ENCODE measurements at places on chromosomes 1 and 21.

DNA sequence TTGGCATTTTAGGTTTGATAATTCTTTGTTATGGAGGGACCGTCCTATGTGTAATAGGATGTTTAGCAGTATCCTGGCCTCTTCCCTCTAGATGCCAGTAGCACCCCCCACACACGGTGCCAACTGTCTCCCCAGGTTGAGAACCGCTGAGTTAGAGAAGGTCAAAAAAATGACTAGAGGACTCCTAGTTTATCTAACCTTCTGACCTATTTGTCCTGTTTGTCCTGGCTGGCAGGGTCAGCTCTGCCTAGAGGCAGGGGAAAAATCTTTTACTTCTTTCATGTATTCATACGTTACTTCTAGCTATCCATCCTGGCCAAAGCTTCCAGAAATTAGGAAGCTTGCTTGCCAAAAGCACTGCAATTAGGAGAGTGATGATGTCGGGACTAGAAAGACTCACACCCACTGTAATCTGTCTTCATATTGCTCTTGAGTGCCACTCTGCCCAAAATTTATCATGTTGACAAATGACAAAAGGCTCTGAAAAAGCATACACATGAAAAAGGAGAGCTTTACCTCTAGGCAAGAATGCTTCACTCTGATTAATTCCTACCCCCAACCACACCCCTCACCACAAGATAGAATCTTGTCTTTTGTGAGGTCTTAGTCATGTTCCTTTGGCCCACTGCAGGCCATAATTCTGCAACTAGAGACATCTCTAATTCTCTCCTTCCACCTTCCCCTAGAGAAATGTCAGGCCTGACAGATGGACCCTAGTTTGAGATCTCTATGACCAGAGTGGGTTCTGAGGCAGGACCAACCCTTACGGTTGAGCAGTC, 14.4 kb upstream of the AKR1A1 start:
- DNase-seq, result no peak

DNA sequence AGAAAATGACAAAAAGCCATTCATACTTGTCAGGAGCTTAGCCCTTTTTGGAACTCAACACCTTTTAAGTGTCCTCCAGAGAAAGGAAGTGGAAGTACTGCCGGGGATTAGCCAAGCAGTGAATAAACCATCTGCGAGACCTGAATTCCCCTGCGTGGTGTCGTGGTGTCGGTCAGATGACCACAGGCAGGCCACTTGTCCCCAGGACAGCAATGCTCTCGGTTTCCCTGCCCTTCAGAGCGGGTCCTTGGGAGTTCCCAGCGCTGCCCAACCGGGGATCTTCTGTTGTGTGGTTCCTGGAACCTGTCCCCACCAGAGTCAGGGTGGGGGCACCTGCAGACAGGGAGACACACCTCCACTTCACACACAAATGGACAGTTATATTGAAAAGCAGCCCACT, 9.2 kb downstream of the GPR157 start:
- DNase-seq, result no peak

DNA sequence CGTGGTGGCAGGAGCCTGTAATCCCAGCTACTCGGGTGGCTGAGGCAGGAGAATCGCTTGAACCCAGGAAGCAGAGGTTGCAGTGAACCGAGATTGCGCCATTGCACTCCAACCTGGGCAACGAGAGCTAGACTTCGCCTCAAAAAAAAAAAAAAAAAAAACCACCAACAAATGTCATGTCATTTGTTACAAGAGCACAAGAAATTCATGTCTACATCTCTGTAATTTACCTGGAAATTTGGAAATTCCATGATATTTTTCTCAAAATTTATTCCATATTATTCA, 16.5 kb upstream of the VPS45 start:
- no peak for DNase-seq

DNA sequence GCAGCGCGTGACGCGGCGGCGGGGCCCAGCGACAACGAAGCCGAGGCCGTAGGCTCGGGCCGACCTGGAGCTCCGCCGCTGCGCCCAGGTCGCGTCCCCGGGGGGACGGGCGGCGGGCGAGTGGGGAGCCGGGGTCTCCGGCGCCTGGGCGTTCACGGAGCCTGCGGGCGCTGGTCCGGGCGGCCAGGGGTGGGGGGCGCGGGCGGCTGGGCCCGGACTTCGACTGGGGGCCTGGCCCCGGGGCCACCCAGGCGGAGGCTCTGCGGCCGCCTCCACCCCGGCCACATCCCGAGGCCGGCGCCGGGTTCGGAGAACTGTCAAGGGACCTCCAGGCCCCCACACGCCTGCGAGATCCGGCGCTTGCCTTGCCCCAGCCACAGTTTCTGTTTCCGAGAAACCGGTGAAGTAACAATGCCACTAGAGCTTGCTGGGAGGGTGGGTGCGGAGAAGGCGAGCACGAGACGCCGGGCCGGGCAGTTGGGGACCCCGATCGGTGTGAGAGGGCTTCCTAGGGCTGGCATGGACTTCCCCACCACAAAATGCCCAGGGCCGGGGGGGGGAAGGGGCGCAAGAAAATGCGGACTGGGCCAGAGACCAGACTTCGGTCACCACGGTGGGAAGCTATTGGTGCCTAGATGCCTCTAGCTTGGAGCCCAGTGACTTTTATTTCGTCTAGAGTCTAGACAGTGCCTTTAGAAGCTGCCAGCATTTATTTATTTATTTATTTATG, 501 bp downstream of the FBXO6 start:
- no peak for DNase-seq

GRCh38 chr1:42328916-42329496, 6.0 kb downstream of the FOXJ3 start:
- no peak for DNase-seq

DNA sequence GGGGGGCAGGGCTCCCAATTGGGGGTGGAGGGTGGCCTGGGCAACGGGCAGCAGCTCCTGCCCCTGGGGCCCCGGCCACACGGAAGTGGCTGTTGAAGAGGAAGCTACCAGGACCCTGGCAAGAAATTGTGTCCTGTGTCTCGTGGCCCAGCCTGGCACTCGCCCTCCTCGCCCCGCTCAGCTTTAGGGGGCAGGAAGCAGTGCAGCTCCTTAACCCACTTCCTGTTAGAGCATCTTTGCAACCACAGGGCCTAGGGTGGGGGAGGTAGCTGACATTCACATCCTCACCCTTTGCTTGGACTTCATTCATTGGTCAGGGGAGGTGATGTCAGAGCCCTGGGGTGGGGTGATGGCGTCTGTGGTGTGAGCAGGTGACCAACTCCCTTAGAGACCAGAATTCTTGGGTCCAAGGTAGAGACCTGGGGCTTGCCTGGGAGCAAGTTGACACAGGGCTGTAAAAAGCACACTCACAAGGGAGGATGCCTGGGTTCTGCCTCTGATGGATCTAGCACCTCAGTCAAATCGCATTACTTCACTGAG, at the start of gene ARHGAP30:
Gene ARHGAP30, minus strand, starts transcription at position 161 of the 540 bp plus-strand sequence. CDS start 267 bp downstream, outside the sequence.
- no peak for DNase-seq

DNA sequence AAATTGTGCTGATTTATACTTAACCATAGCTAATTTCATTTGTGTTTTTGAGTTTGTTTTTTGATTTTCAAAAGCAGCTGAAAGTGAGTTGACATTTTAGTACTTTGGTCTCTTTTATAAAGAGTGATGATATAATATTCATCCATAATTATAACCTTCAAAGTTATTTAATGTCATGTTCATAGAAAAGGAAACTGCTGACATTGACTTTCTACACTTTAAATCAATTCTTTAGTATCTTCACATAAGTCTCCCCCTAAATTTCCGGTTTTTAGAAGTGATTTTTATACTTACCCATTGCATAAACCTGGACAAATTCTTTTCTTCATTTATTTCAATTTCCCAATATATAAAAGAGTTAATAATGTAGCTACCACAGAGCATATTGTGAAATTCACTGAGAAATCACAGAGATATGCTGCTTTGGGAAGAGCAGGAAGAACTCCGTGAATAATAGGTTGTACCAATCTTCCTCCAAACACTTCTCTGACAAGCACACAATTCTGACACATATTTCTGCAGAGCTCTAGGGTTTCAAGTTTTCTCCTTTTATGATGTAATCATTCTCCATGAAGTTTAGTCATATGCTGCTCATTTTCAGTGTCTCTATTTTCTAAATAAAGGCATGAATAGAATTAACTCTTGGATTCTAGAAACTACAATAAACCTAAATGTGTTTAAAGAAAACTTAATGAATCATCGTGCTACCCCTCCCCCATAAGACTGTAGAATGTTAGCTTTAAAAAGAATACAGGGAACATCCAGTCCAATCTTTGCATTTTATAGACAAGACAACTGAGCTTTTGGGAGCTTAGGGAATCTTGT, 25.6 kb upstream of the CDC42BPA start:
- no peak for DNase-seq

DNA sequence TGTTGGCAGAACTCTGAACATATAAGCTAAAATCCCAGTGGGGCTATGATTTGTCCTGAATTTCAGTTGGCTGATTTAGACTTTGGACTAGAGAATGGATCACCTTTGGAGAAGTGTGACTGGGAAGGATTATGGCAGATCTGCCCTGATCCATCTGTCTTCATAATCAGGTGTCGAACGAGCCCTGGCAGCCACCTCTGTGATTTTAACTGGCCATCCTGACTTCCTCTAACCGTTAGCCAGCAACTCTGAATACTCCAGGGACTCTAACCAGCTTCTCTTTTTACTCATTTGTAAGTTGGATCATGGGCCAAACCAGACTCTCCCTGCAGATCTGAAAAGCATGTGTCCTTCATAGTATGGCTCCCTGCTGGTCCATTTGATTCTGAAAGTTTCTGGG, 32.0 kb downstream of the ACTN2 start:
- no peak for DNase-seq

GRCh38 chr1:39407510-39407895, 83.9 kb upstream of the BMP8A start:
- DNase-seq, result no peak

- no peak for DNase-seq
Observed at GRCh38 chr1:145736191-145736590, 16.9 kb downstream of the CD160 start.

DNA sequence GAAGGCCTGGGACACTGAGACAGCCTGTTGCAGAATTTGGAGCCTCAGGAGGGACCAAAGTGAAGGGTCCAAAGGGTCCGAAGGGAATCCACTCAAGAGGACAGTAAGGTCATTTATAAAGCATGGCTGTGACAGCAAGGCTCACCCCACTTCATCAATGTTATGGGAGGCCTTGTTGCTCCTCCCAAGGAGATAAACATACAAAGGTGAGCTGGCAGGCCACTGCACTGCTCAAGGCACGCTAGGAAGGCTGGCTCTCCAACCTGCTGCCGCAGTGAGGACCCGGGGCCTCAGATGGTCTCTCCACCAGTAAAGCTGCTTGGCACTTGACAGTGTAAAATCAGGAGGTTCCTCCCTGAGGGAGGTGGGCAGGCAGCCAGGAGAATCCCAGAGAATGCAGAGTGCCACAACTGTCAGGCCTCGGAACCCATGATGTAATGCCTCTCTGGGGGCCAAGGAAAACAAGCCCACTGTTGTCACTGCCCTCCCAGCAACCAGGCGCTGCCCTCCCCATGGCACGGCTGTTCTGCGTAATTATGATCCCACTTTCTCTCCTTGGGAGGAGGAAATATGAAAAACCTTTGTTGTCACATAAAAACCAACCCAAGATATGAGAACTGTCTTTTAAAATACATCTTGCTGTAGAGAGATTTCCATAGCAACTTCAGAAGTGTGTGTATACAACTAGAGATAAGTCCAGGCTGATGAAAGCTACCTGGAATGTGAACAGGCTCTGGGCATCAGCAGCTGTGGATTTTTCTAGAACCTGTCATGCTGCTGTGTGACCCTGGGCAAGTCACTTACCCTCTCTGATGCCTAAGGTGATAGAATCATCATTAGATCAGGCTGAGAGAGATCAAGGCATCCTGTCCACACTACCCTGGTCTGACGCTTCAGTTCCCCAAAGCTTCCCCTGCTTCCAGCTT, 102.5 kb downstream of the KCNN3 start:
- DNase-seq, result peak; percentile 45

- no peak for DNase-seq
Observed at GRCh38 chr1:115647919-115648650, 6.3 kb downstream of the VANGL1 start.

- no peak for DNase-seq
Observed at GRCh38 chr1:197441999-197442414, 174.0 kb downstream of the CRB1 start.

DNA sequence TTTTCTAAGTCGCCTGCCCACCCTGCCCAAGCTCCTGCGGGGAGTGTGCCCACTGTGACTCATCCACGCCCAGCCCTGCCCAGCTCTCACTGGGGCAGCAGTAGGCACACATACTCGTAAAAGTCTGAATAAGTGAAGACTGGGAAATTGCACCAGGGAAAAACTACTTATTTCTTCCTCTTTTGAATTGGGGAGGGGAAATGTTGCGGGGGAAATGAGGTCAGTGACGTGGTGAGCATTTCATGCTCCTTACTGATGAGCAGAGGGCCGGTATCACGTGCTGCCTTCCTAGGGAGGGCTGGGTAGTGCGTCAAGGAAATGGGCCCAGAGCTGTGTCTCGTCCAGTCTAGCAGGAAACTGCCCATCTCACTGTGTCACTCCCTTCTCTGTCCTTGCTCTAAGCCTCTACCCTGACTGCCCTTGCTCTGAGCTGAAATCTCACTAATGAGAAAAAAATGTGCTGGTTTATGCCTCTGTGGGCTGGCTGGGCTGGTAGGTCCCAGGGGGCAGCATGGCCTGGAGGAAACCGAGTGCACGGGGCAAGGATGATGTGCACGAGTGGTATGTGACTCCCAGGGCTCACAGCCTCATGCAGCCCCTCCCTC, 13.5 kb upstream of the TNFRSF1B start:
- no peak for DNase-seq

- DNase-seq, result no peak
Observed at GRCh38 chr1:198264282-198264681, 107.5 kb downstream of the NEK7 start.

GRCh38 chr1:30909365-30910068, 959 bp upstream of the SDC3 start:
- DNase-seq, result no peak

DNA sequence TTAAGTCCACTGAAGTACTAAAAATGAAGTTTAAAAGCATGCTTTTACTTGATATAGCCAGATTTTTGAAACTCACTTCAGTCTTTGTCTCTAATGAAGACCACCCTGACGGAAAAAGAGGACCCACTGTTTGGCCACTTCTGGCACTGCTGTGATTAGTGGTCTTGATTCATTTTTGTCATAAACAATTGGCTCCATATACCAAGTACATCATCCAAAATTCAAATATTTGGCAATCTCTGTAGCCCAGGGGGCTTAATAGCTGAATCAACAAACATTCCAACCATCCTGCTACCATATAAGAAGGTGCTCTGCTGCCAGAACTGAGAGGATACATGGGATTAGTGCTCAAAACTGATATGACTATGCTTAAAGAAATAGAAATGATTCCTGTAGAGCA, 156.0 kb downstream of the COL24A1 start:
- DNase-seq, result no peak

- no peak for DNase-seq
Observed at GRCh38 chr1:27004471-27005165, 8.0 kb downstream of the TENT5B start.

GRCh38 chr1:172350856-172351255, 69.6 kb upstream of the C1orf105 start:
- DNase-seq, result no peak

GRCh38 chr1:41456847-41457540, 27.5 kb downstream of the EDN2 start:
- no peak for DNase-seq

GRCh38 chr1:78322928-78323680, 167.7 kb upstream of the PTGFR start:
- DNase-seq, result no peak

- no peak for DNase-seq
Observed at GRCh38 chr1:50973255-50973654, 3.2 kb downstream of the CDKN2C start.

Measured in caudate nucleus (tissue), 63 donors.